Activated T-cell treated with anti-CD3 and anti-CD28 coated beads for 24 hours (primary cell): ENCODE measurements at places on chromosomes 2 and 18.

DNA sequence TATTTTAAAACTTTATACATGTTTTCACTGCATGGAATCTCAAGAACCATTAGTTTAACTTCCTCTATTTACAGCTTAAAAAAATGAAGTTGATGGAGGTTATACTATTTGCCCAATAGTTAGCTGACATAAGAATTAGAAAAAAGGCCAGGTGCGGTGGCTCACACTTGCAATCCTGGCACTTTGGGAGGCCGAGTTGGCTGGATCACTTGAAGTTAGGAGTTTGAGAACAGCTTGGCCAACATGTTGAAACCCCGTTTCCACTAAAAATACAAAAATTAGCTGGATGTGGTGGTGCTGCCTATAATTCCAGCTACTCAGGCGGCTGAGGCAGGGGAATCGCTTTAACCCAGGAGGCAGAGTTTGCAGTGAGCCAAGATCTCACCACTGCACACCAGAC is 125.1 kb upstream of the CDH19 start:
- DNase-seq, result no peak

DNA sequence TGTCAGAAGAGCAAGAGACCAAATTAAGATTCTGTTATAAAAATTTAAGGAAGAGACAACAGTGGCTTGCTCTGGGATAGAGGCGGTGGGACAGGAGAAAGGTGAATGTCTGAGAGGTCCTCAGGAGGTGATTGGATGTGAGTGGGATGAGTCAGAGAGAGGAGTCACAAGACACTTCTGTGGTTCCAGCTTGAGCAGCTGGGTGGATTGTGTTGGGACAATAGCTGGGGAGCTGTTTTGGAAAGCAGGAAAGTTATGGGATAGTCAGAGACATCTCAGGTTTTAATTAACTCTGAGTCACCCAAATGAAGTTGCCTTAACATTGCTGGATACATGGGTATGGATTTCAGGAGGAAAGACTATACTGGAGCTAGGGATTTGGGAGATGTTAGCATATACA is 218.0 kb upstream of the TRIB2 start:
- DNase-seq, result no peak

- DNase-seq, result no peak
Measured at GRCh38 chr2:172639823-172640222, 83.9 kb downstream of the PDK1 start.

DNA sequence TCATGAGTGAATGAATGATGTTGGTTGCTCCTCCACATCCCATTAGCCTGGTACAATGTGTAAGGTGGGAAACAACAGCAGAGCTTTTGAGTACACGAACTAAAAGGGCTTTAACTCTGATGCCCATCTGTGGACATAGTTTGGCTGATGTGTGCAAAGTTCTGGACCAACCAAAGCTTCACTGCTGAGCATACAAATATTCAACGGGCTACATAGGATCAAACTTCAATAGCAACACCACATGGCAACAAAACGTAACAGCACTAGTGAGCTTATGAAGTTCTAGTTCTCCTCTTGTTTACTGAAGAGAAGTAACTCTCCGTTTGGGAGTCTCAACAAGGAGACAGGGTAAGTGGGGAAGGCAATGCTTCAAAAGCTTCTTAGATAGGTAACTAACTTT is 20.4 kb downstream of the STAM2 start:
- DNase-seq, result no peak

GRCh38 chr2:69073928-69074570 is 61.1 kb downstream of the ANTXR1 start:
- DNase-seq, result no peak

DNA sequence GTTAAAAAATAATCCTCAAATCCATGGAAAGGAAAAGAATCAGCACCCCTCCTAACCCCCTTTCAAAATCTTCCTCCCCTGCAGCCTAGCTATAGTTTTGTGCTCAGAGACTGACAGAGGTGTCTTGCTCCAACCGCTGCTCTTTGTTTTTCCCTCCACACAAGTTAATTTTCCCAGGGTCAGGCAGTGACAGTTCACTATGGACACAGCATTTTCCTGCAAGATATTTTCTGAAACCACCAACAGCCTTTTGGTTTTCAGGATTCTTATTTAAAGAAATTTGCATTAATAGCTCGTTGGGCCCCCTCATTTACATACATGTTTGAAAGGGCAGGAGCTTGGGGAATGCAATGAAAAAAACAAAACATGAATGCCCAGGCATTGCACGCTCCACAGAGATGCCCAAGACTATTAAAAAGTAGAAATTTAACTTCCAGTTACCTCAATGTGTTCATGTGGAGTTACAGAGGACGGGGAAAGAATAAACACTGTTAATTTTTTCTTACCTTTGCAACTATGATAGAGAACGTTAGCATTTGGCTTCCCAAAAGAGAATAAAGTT is 71.4 kb upstream of the CXCR4 start:
- no peak for DNase-seq

DNA sequence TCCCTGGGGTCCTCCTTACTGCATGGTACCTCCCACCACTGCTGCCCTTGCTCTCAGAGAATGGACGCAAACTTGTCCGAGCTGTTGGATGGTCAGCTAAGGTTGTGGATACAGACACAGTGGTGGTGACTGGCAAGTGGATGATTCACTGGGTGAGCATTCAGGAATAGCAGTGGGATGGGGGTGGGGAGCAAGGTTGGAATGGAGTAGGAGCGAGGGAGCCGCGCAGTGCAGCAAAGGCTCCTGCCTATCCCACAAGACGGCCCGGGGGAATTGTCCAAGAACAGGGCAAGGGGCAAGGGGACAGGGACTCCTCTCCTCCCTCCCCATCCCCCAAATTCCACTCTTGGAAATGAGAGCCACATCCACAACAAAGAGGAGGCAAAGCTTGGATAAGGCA is 102.2 kb downstream of the PIEZO2 start:
- no peak for DNase-seq

- DNase-seq, result no peak
Measured at GRCh38 chr2:37992601-37993000, 67.5 kb downstream of the RMDN2 start.

GRCh38 chr18:8722946-8723820 is 17.8 kb downstream of the MTCL1 start:
- DNase-seq, result no peak

- no peak for DNase-seq
Measured at GRCh38 chr2:218263817-218264641, 3.2 kb downstream of the GPBAR1 start.

DNA sequence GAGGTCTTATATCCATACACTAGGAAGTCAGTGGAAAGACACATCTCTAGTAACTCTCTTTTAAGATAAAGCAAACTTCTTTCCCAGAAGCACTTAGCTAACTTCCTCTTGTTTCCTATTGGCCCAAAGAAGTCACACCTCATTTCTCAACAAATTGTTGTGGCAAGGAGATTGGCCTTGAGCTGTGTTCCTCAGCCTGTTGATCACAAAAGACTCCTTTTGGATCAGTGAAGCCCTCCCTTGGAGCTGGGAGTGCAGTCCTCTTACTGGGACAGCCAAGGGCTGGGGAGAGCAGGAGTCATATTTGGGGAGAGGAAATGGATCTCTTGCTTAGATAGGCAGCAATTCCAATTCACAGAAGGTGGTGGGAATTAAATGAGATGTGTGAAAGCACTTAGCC is 51.2 kb upstream of the DAPL1 start:
- no peak for DNase-seq

- no peak for DNase-seq
Measured at GRCh38 chr18:78407466-78407844, 572.2 kb upstream of the SALL3 start.

DNA sequence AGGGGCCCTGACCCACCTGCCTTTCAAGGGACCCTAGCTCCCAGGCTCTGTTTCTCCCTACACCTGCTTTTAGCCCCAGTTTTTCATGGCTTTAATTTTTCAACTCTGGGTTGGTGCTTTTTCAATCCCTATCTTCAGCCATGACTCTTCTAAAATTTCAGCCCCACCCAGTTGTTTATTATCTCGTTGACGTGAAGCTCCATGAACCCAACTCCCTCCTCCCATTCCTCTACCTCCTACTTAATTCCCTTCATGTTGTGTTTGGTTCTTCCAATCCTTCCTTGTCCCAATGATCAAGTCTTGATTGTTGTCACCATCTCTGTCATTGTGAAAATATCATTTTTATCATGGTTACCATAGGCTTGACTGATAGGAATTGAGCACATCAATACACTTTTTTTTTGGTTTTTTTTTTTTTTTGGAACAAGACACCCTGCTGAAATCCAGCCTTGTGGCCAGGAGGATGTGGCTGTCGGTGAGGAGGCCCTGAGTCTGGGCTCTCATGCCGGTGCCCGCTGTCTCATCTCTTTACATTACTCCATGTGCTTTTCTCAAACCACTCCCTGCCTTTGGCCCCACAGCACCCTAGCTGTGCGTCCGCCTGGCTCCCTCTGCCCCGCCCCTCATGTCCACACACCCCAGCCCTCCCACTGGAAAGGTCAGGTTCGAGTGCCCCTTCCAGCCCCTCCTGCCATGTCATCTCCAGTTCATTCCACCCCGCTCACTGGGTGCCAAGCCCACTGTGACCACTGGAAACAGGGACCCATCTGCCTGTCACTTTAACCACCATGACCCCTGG is 39.3 kb downstream of the NAPG start:
- no peak for DNase-seq

- DNase-seq, result no peak
Measured at GRCh38 chr2:51734115-51734514, 702.2 kb upstream of the NRXN1 start.

- no peak for DNase-seq
Measured at GRCh38 chr2:74367789-74368188, 12.3 kb downstream of the DCTN1 start.

GRCh38 chr2:160613466-160614153 is 120.0 kb upstream of the RBMS1 start:
- DNase-seq, result no peak

DNA sequence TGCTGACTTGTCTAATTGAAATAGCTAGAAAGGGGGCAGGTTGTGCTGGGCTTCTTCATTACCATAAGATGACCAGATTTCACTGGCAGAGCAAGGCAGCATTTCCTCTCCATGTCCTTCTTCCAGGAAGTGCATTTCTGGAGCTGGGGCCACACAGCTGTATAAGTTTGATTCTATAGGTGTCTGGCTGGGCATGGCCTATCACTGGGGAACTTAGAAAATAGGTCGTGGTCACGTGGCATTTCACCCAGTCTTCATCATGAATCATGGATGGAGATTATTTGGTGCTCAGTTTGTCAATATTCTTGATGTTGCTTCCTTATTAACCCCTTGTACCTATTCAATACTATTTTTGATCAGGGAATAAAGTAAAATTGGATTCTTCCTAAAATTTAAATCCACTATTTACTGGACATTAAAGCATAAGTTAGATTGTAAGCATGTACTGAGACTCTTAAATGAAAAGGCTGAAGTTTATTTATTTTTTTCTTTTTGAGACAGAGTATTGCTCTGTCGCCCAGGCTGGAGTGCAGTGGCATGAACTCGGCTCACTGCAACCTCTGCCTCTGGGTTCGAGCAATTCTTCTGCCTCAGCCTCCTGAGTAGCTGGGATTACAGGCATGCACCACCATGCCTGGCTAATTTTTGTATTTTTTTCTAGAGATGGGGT is 49.5 kb upstream of the TMEM87B start:
- no peak for DNase-seq

GRCh38 chr18:42977982-42978637 is 137.4 kb downstream of the RIT2 start:
- no peak for DNase-seq

GRCh38 chr2:207747653-207748560 is 21.8 kb downstream of the FZD5 start:
- no peak for DNase-seq

DNA sequence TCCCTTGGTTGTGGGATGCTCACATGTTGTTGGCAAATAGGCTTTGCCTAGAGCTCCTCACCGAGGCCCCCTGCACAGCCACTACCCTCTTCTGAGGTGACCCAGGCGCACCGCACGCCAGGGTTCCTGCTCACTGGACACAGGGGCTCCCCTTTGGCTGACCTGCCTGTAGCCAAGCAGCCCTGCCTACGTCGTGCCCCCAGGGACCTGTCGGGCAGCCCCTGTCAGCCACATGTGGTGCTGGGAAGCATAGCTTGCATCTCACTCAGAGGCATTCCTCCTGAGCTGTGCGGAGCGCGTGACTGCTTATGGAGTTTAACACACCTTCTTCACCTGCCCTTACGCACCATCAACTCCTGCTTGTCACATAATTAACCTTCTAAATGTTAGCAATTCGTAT is 116.3 kb downstream of the ZNF236 start:
- no peak for DNase-seq

DNA sequence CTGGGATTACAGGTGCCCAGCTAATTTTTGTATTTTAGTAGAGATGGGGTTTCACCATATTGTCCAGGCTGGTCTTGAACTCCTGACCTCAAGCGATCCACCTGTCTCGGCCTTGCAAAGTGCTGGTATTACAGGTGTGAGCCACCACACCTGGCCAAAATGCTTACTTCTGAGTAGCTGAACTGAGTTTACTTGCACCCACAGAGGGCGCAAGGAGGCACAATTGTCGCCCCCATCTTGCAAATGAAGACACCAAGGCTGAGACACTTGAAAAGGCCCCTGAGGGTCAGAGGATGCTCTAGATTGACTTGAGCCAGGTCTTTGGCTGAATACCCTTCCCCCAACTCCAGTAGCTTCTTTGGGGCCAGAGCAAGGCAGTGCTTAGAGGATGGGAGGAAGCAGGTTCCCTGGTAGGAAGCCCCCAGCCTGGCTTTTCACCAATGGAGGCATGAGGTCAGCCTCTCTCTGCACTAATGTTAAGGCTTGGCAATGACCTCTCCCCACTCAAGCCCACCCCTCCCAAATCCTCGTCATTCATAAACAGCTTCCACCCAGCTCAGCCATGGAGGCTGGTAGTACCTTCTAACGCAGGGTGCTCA is 14.5 kb upstream of the KIF1A start:
- DNase-seq, result no peak

GRCh38 chr18:905307-905947 is 756 bp downstream of the ADCYAP1 start:
- no peak for DNase-seq

DNA sequence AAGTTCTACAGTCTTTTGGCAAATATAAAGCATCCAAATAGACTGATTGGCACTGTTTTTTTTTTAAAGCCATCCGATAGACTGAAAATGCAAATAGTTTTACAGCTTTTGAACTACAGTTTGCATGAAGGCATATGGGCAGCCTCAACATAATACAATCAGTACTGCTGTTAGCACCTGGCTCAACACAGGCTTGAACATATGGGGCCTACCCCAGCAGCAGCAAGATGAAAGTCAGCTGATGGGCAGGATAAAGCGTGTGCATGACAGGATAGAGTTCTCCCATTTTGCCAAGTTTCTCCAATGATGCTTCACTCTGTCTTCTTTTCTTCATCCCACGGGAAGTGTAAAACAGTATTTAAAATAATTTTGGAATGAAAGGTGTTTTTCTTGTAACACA is 1.3 kb upstream of the AKAIN1 start:
- no peak for DNase-seq

GRCh38 chr2:197216361-197216979 is 94.1 kb downstream of the ANKRD44 start:
- no peak for DNase-seq
